ENCODE measurements at places on chromosomes 1 and 21. TPM values are rescaled to one million over a fixed set of nuclear protein-coding genes. Genes with fewer than 3 reads are reported as not detected.

The HTR1D gene
- 0.39 TPM for total RNA-seq

The ARHGAP30 gene
- not detected for total RNA-seq

The HSD3B1 gene
- total RNA-seq: not detected

The GUCA2A gene
- not detected for total RNA-seq

The GPA33 gene
- total RNA-seq: 0.12 TPM

The AQP10 gene
- total RNA-seq: not detected

The VAV3 gene
- total RNA-seq: 72.8 TPM

The CHD5 gene
- 0.07 TPM for total RNA-seq

The RHD gene
- not detected for total RNA-seq

The NIBAN1 gene
- 36.0 TPM for total RNA-seq

The OR10J1 gene
- not detected for total RNA-seq

The PYGO2 gene
- total RNA-seq: 27.5 TPM

The SDC3 gene
- 17.1 TPM for total RNA-seq

The NPHS2 gene
- total RNA-seq: not detected

The BSDC1 gene
- 86.0 TPM for total RNA-seq

The AMY2B gene
- not detected for total RNA-seq

The AGMAT gene
- 2.6 TPM for total RNA-seq

The PCAT6 gene
- not detected for total RNA-seq

The RNU1-1 gene
- total RNA-seq: not detected

The RAB7B gene
- total RNA-seq: 0.69 TPM

The CRYAA gene
- total RNA-seq: not detected

The CADM3 gene
- total RNA-seq: 0.47 TPM

The RXFP4 gene
- not detected for total RNA-seq

The IL22RA1 gene
- 1.3 TPM for total RNA-seq

The OR2T2 gene
- not detected for total RNA-seq

The CELA3B gene
- not detected for total RNA-seq

The FCRL6 gene
- total RNA-seq: not detected

The TRIM46 gene
- 1.1 TPM for total RNA-seq

The GBP7 gene
- not detected for total RNA-seq

The OR2L13 gene
- not detected for total RNA-seq

The TSSK3 gene
- total RNA-seq: not detected

The HLX gene
- 7.2 TPM for total RNA-seq

The TOMM20 gene
- total RNA-seq: 72.8 TPM

The GNG5 gene
- 313 TPM for total RNA-seq

The KCNJ15 gene
- 1.5 TPM for total RNA-seq

The TSNAX gene
- total RNA-seq: 29.7 TPM

The MYOG gene
- not detected for total RNA-seq

The TNFSF18 gene
- 14.2 TPM for total RNA-seq

The C1QC gene
- not detected for total RNA-seq

The RGSL1 gene
- total RNA-seq: not detected

The OR6N2 gene
- not detected for total RNA-seq

The NFASC gene
- total RNA-seq: 17.6 TPM

The ERICH3 gene
- total RNA-seq: not detected

The REN gene
- 2.2 TPM for total RNA-seq

The HSF2BP gene
- total RNA-seq: 4.7 TPM
